ENCODE measurements at places on chromosomes 5 and 9. TPM values are rescaled to one million over a fixed set of nuclear protein-coding genes. Genes with fewer than 3 reads are reported as not detected.

- no peak for DNase-seq
These were observed 109.9 kb upstream of the C9orf72 start for GRCh38 chr9:27683181-27683580.

Gene SH3TC2
- total RNA-seq = 2.7 TPM

Gene CBY3
- not detected for total RNA-seq

Gene GARNL3
- 17.1 TPM for total RNA-seq

GRCh38 chr5:93584596-93585040 is 1.6 kb downstream of the NR2F1 start:
- DNase-seq = no peak

Data from mucosa of gallbladder (tissue), 1 donor.